SW 1271 (cell line): ENCODE measurements at places on chromosomes 13 and 19.
A peak's percentile ranks its signal among the peaks of the same experiment; 100 is the strongest.

DNA sequence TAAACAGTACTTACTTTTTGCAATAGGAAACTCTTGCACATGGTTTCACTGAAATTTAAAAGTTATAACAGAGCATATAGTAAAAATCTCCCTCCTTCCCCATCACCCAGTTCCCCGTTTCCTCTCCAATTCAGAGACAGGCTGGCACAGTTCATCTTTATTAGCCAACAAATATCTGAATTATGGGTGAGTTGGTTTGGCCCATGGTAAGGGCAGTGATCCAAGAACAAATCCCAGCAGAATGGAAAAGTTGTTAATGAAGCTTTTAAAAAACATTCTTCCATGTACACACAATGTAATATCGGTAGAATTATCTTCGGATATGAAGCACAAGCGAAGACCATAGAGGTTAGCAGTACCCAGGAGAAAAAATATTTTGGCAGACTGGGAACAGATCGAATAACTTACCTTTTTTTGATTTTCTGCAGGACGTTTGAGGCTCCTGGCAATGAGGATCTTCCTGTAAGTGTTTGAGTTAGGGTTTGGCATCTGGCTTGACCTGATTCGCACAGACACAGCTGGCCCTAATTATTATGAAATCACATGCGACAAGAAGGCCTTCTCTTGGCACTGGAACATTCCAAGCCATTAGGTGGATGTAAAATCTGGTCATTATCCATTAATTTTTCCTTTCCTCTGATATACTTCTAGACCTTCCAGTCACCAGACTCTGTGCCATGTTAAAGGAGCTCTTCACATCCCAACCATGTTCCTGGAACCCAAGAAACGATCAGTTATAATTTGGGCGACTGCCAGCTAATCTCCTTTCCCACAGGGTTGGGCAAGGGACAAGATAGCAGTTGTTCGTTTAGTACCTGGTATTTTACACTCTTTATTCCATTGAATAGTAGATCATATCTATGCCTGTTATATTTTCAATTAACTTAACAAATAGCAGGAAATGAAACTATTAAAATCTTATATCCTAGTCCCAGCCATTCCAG, 139.4 kb upstream of the TSC22D1 start:
- no peak for DNase-seq

- no peak for DNase-seq
Observed at GRCh38 chr13:73035660-73036059, 23.1 kb upstream of the KLF5 start.

DNA sequence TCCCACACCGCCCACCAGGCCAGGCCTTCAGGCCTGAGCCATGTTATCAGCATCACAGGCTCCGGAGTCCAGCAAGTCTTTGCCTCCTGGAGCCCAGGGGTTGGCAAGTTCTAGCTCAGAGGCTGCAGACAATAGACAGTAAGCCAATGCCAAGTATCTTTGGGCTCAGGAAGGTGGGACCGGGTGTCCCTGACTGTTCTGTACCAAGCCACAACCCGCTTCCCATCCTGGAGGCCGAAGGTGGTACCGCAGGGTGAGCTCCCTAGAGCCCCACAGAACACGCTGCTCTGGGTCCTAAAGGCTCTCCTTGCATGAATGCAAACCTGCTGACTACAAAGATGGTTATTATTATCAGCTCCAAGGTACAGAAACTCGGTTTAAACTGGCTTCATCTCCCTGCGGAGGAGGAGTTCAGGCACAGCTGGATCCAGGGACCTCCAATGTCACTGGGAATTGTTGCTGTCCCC, 5.5 kb upstream of the FSTL3 start:
- DNase-seq: no peak

- no peak for DNase-seq
Observed at GRCh38 chr19:29714371-29714952, 599 bp downstream of the C19orf12 start.

GRCh38 chr19:48660852-48661710, 11.7 kb downstream of the NTN5 start:
- DNase-seq: peak; percentile 90

GRCh38 chr13:36431204-36432105, 840 bp upstream of the CCNA1 start:
- no peak for DNase-seq

- DNase-seq: no peak
Observed at GRCh38 chr19:57667228-57667627, 1.5 kb upstream of the ZSCAN4 start.

GRCh38 chr19:45771311-45771933, 2.4 kb upstream of the SIX5 start:
- no peak for DNase-seq

DNA sequence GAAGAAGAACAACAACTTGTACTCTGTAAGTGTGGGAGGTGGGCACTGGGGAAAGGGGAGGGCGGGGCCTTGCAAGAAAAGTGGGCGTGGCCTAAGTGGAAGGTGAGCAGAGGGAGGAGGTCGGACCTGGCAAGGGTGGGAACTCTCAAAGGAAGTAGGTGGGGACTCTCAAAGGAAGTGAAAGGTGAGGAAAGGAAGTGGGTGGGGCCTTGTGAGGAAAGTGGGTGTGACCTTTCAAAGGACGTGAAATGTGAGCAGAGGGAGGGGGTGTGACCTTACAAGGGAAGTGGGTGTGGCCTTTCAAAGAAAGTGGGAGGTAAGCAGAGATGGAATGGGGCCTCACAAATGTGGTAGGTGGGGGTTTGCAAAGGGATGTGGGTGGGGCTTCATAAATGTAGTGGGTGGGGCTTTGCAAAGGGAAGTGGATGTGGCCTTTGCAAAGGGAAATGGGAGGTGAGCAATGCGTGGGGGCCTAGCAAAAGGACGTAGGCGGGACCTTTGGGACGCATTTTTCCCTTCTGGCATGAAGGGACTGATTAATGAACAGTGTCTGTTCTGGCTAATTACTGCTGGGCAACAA, 25.9 kb downstream of the ACSBG2 start:
- DNase-seq: no peak

DNA sequence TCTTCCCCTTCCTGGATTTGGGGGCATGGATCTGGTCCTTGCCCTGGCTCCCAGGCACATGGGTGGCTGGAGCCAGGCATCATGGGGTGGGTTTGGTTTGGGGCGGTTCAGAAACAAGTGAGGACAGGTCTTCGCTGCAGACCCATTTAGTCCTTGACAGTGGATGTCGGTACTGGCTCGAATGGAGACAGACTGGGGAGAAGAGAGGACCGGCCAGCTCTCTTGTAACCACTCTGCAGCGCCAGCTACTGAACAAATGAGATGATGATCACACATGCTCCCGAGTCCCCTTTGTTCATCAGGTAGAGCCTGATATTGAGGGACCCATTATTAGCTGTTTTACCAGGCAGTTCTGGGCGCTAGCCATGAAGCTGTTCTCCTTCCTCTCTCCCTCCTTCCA, 64.5 kb downstream of the CHST8 start:
- DNase-seq: no peak

DNA sequence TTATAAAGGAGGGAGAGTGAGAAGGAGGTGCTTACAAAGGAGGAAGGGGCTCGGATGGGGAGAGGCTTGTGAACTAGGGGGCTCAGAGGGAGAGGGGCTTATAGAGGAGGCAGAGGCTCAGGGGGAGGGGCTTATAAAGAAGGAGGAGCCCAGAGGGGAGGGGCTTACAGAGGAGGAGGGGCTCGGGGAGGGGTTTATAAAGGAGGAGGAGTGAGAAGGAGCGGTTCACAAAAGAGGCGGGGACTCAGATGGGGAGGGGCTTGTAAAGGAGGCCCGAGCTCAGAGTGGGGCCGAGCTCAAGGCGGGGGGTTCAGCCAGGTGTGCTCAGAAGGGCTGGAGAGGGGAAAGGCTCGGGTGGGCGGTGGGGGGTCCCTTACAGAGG, 500 bp downstream of the SMIM24 start:
- no peak for DNase-seq

DNA sequence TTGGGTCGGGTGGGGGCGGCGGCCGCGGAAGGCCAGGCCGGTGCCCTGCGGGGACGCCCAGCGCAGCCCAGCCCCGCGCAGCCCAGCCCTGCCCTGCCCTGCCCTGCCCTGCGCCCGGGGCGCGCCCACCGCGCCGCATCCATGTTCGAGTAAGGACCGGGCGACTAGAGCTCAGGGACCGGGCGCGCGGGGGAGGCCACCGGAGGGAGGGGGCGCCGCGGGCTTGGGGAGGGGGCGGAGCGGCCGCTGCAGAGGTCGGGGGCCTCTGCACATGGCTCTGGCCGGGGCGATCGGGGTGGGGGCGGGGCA, 169 bp downstream of the GRAMD1A start:
- DNase-seq: no peak

DNA sequence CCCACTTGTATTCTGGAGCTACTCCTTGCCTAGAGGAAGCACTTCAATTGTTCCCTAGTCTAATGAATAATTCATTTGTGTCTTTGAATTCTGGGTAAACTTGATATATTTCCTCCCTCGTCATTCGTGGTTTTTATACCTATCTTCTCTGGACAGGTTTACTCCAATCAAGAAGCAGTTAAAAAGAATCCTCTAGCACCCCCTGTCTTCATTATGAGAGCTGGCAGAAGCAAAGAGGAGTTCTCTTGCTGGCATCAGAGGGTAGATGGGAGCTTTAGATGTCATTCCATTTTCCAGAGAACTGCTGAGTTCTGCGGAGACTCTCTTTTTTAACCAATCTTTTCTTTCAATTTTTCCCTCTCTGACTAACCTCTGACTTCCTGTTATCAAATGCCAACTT, 627.7 kb downstream of the FGF9 start:
- no peak for DNase-seq

GRCh38 chr13:42650506-42650905, 76.6 kb downstream of the TNFSF11 start:
- no peak for DNase-seq

GRCh38 chr13:103104340-103104739, 38.1 kb upstream of the SLC10A2 start:
- DNase-seq: no peak

GRCh38 chr13:43965459-43965845, 85.7 kb downstream of the LACC1 start:
- no peak for DNase-seq

DNA sequence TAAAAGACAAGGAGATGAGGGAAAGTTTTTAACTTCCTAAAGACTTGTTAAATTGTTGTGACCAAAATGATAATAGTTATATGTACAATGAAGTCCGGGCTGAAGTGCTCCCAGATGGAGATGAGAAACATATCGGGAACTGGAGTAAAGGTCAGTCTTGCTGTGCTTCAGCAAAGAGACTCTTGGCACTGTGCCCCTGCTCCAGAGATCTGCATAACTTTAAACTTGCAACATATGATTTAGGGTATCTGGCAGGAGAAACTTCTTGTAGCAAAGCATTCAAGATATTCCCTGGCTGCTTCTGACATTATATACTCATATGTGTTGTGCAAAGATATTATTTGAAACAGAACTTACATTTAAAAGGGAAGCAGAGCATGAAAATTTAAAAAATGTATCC, 786.6 kb upstream of the SLITRK6 start:
- no peak for DNase-seq

DNA sequence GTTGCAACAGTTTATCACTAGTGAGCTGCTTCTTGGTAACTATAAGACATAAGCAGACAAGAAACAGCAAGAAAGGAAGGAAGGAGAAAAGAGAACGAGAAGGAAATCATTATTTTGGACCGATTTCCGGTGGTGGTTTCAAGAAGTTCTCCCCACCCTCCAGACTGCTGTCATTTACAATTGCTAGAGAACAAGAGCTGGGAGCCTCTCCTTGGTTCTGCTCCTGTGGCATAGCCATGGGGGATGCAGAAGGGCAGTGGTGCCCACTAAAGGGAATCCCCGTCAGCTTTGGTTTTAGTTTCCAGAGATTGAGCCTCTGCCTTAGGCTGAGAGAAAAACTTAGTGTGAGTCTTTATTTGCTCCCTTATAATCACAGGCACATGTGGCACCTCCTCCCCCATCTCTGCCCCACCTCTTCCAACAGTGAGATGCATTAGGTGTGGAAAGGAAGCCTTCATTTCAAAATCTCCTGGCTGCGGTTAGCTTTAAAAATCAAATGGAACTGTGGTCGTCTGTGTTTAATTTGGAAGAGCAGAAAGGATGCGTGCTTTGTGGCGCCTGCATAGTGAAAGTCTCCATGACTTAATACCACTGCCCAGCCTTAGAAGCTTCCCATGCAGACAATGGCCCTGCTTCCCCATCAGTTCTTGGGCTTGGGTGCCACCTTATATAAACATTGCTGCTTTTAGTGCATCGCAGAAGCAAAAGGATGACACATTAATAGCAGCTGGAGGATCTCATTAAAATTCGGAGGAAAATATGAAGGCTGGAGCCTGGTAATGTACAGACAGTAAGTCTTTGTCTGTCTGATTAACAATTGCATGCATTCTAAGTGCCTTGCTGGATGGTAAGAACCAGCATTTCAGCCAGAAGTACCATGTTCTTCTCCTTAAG, 25.0 kb downstream of the LRCH1 start:
- no peak for DNase-seq

DNA sequence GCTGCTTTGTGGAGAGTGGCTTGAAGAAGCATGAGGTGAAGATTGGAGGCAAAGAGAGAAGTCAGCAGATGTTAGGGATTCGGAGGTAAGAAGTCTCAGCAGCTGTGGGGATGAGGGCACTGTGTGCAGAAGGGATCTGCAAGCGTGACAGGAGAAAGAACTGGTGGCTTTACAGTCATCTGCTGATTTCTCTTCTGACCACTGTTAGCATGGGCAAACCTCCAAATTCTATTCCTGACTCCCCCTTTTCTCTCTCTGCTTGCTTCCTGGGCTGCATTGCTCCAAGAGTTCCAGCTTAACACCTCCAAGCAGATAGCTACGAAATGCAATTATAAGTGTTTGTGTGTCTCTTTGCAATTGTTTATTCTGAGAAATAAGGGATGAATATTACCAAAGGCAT, 159.6 kb downstream of the GGACT start:
- DNase-seq: no peak

GRCh38 chr19:33156334-33156733, 24.4 kb downstream of the WDR88 start:
- no peak for DNase-seq

DNA sequence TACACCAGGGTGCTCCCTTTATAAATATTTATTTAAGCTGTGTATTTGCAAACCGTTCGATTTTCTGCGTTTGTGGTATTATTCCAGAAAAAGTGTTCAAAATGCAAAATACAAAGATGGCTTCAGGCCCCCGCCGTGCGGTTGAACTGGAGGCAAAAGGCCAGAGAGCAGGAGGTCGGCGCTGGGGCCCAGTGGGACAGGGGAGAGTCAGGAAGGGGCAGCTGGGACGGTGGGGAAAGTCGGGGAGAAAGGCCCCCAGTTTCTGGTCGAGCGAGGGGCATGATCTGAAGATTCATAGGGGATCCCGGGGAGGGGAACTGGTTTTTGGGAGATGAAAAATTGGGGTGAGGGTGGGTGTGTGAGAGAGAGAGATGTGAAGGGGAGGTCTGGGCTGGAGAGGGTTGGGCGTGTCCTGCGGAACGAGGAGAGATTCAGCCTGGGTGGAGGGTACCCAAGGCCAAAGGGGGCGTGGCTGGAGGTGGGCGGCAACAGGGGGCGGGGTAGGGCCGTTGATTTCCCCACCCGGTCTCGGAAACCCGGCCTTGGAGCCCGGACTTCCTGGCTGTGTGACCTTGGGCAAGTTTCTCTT, 678 bp downstream of the ISOC2 start:
- peak; percentile 42 for DNase-seq

- DNase-seq: peak; percentile 75
Observed at GRCh38 chr19:3852614-3853254, 16.1 kb downstream of the ZFR2 start.
